MCF 10A (cell line): ENCODE measurements at places on chromosomes 2 and 18.

DNA sequence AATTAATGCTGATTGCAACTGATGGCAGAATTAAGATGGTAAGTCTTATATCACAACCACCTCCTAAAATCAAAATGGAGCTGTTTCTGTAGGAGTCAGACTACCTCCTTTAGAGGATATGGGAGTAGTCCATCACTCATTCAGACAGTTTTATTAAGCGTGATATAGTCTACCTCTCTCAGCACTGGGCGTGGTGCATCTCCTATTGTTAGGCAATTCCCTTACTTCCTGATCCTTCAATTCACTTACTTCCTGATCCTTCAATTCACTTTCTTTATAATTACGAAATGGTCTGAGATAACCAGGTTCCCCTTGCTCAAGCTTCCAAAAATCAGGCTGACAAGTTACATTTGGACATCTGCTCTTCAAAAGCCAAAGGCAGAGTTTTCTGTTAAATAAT lies 31.9 kb downstream of the ATP8B1 start:
- H3K4me3 ChIP-seq: no peak overlapping the region
- DNase-seq: peak; percentile 78
- H3K27me3 ChIP-seq: no peaks in the 10 kb centered on the region
- no peaks in the 10 kb centered on the region for H3K36me3 ChIP-seq

DNA sequence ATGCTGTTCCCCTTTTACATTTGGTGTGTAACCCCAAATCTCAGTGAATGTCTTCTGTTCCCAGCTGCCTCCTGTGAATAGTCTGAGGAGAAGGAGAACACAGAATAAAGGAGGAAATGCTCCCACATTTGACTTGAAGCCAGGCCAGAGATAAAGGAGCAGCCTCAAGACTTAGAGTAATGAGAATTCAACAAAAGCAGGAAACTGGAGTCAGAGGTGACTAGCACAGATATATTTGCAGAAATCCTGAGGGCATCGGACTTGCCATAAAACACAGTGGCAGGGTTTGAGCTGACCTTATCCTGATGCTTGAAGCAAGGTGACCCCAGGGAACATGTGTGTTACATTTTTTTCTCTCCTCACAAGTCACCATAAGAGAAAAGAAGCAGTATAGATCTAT lies 291.4 kb upstream of the RND3 start:
- DNase-seq: no peak
- no peak overlapping the region for H3K27ac ChIP-seq
- H3K4me1 ChIP-seq: no peaks in the 10 kb centered on the region
- H3K27me3 ChIP-seq: no peaks in the 10 kb centered on the region
- H3K4me3 ChIP-seq: no peak overlapping the region
- no peaks in the 10 kb centered on the region for H3K36me3 ChIP-seq

DNA sequence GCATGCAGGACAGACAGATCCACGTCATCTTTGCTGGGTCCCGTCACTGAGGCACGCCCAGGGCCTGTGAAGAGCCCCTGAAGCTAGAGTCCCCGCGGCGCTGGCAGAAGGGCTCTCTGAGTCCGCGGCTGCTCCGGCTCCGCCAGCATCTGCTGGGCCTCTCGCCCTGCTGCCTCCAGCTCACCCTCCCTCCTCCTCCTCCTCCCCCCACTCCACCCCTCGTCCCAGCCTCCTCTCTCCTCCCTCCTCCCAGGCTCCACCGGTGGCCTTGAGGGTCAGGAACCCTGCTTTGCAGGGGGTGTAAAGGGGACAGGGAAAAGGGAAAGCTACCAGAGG lies at the start of gene TNS1:
TSS of gene TNS1 (minus strand) at position 151 of the 336 bp plus-strand sequence. CDS start at position 28, 123 bp downstream.
- no peak for DNase-seq
- H3K36me3 ChIP-seq: peaks cover 7% of the 10 kb centered on the region
- H3K27ac ChIP-seq: peak within 1 kb of the TSS; percentile 40
- no peaks in the 10 kb centered on the region for H3K27me3 ChIP-seq
- peak within 1 kb of the TSS; percentile 36 for H3K4me3 ChIP-seq
- H3K4me1 ChIP-seq: peaks cover 25% of the 10 kb centered on the region

DNA sequence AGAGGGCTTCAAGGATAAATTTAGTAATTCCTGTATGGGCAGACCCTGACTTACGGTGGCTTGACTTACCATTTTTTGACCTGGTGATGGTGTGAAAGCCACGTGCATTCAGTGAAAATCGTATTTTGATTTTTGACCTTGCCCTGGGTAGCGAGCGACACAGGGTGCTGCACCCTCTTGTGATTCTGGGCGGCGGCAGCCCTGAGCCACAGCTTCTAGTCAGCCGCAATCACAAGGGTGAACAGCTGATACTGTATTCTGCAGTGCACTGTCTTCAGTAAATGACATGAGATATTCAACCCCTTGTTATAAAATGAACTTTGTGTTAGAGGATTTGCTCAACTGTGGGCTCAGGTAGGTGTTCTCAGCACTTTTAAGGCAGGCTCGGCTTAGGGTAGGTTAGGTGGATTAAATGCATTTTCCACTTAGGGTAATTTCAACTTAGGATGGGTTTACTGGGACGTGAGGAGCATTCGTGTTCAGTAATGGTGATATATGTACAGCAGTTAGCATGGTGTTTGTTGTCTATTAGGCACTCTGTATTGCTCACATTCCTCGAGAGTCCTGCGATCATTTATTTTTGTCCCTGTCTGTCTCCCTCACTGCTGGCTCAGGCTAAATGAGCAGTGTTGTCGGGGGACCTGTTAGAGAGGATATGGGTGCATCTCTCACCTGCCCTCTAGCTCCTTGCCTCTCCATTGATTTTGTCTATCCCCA lies 109.9 kb downstream of the CEP192 start:
- DNase-seq: no peak
- H3K27me3 ChIP-seq: no peaks in the 10 kb centered on the region
- H3K4me1 ChIP-seq: no peaks in the 10 kb centered on the region
- H3K36me3 ChIP-seq: peaks cover 68% of the 10 kb centered on the region

- DNase-seq: peak; percentile 61
- H3K4me3 ChIP-seq: no peak overlapping the region
- H3K27ac ChIP-seq: no peak overlapping the region
These were observed 7.9 kb upstream of the CFAP36 start for GRCh38 chr2:55511508-55512124.

DNA sequence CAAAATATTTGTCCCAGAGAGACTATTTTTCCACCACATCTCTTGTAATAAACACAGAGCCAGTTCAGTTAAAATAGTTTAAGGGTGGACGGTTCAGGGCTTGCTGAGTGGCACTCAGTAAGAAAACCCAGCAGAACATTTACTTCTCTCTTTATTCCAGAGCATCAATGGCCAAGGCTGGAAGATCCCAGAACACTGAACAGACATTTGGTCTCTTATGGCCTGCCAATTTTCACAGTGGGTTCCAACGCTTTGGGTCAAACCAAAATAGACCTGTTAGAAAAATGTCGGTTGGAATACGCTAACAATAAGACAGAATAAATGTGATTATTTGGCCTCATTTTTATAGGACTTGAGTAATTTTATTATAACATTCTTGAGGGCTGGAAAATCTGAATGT lies 580.3 kb upstream of the TMEFF2 start:
- no peak overlapping the region for H3K27ac ChIP-seq
- DNase-seq: no peak
- no peaks in the 10 kb centered on the region for H3K27me3 ChIP-seq
- H3K36me3 ChIP-seq: no peaks in the 10 kb centered on the region

GRCh38 chr18:410047-410455 lies 90.5 kb downstream of the COLEC12 start:
- no peak overlapping the region for H3K4me3 ChIP-seq
- no peaks in the 10 kb centered on the region for H3K4me1 ChIP-seq
- H3K27ac ChIP-seq: no peak overlapping the region
- no peaks in the 10 kb centered on the region for H3K36me3 ChIP-seq

- H3K4me1 ChIP-seq: no peaks in the 10 kb centered on the region
- H3K27ac ChIP-seq: no peak overlapping the region
- H3K27me3 ChIP-seq: no peaks in the 10 kb centered on the region
- H3K4me3 ChIP-seq: no peak overlapping the region
These were observed 100.0 kb upstream of the CXCR4 start for GRCh38 chr2:136217996-136218395.

DNA sequence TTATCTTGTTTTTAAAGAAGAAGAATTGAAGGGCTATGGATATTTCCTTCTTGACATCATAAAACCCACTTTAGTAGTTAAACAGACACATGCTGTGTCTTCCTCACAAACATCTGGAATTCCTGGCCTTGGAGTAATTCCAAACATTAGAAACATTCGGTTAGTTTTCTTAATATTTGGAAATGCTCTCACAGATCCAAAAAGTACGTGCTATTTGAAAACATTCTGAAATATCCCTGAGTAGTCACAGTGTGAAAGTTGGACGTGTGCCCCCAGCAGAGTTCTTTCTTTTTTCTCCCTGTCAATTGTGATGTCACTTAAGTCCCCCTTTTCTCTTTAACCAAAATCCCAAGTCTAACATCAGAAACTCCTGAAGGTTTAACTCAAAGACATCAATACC lies 91.3 kb downstream of the ANTXR1 start:
- H3K27ac ChIP-seq: no peak overlapping the region
- H3K36me3 ChIP-seq: peaks cover 33% of the 10 kb centered on the region
- no peak for DNase-seq
- H3K27me3 ChIP-seq: no peaks in the 10 kb centered on the region
- H3K4me1 ChIP-seq: no peaks in the 10 kb centered on the region

DNA sequence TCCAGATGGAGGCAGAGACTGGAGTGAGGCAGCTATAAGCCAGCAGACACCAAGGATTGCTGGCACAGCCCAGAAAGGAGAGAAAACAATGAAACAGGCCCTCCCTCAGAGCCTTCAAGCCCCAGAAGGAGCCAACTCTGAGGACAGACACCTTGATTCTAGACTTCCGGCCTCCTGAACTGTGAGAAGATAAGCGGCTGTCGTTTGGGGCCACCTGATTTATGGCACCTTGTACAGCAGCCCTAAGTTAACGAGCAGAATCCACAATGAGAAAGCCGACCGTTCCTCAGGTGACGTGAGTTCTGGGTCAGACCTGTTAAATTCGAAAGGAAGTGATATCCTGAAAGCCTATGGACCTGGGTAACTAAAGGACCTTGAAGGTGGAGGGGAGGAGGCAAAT lies 7.3 kb upstream of the CNDP2 start:
- H3K36me3 ChIP-seq: no peaks in the 10 kb centered on the region
- peaks cover 11% of the 10 kb centered on the region for H3K27me3 ChIP-seq
- no peak for DNase-seq
- no peak overlapping the region for H3K27ac ChIP-seq
- no peaks in the 10 kb centered on the region for H3K4me1 ChIP-seq

DNA sequence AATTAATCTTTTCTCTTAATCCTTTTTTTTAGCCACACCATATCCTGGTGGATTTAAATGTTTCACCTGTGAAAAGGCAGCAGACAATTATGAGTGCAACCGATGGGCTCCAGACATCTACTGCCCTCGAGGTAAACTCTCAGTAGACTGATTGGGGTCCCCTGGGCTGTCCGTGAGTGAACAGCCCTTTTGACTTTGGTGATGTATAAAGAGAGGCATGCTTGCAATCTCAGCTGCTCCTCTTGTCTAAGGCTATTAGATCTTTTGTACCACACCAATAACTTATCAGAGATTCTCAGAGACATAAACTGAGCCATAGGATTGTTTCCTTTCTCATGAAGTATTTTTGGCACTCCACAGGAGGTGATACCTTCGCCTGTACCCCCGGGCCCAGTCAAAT lies 118.6 kb downstream of the LYPD6 start:
- H3K36me3 ChIP-seq: no peaks in the 10 kb centered on the region
- H3K27me3 ChIP-seq: no peaks in the 10 kb centered on the region
- no peaks in the 10 kb centered on the region for H3K4me1 ChIP-seq
- DNase-seq: no peak
- no peak overlapping the region for H3K4me3 ChIP-seq

DNA sequence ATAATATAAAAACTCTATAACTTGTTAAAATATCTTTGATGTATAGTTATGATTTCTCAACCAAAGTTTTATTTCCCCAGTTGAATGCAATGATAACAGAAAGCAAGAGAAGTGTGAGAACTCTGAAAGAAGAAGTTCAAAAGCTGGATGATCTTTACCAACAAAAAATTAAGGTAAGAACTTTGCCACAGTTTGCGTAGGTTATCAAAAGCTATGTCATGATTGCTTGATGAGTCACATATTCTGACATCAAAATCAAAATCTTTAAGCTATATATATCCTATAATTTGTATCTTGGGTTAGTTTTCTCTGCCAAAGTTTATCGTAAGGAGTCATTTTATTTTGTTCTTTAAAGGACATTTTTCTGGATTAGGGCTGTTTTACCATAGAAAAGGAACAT lies 35.0 kb downstream of the NDC80 start:
- DNase-seq: no peak
- H3K36me3 ChIP-seq: peaks cover 13% of the 10 kb centered on the region
- peak overlapping the region; percentile 47 for H3K27ac ChIP-seq
- H3K27me3 ChIP-seq: no peaks in the 10 kb centered on the region
- peak overlapping the region; percentile 31 for H3K4me3 ChIP-seq
